Heart right ventricle (tissue), 16 donors: ENCODE measurements at places on chromosomes 6 and 20.

GRCh38 chr6:131083687-131084086 is 20.6 kb upstream of the EPB41L2 start:
- no peak for DNase-seq

GRCh38 chr20:23666189-23666588 is 22.6 kb downstream of the CST4 start:
- DNase-seq = no peak

- DNase-seq = no peak
Measured at GRCh38 chr6:157023958-157024357, 246.8 kb downstream of the ARID1B start.

- no peak for DNase-seq
Measured at GRCh38 chr6:158501360-158502262, 58.3 kb upstream of the TMEM181 start.

- DNase-seq = no peak
Measured at GRCh38 chr20:12729326-12729725, 279.4 kb upstream of the SPTLC3 start.

- DNase-seq = no peak
Measured at GRCh38 chr20:48490961-48491831, 336.6 kb downstream of the PREX1 start.

- no peak for DNase-seq
Measured at GRCh38 chr20:33753143-33753542, 21.3 kb downstream of the ZNF341 start.

DNA sequence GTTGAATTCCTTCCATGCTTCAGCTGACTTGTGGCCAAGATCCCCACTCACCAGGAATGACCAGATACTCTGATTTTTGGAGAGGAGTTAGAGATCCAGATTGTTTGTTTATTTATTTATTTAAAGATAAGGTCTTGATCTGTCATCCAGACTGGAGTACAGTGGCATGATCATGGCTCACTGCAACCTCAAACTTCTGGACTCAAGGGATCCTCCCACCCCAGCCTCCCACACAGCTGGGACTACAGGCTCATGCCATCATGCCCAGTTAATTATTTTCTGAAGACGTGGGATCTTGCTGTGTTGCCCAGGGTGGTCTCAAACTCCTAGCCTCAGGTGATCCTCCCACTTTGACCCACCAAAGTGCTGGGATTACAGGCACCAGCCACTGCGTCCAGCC is 4.1 kb upstream of the SPATA2 start:
- no peak for DNase-seq

GRCh38 chr6:133955582-133956415 is 2.8 kb downstream of the TBPL1 start:
- DNase-seq = no peak

GRCh38 chr6:99013145-99013544 is 65.4 kb upstream of the FBXL4 start:
- no peak for DNase-seq

- DNase-seq = no peak
Measured at GRCh38 chr6:138145402-138145801, 16.3 kb upstream of the ARFGEF3 start.

DNA sequence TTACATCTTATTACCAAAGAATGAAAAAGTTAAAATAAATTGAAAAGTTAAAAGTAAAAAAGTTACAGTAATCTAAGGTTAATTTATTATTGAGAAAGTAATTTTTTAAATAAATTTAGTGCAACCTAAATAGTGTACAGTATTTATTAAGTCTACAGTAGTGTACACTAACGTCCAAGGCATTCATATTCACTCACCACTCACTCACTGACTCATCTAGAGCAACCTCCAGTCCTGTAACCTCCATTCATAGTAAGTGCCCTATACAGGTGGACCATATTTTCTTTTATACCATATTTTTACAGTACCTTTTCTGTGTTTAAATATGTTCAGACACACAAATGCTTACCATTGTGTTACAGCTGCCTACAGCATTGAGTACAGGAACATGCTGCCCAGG is 624.7 kb upstream of the NOX3 start:
- no peak for DNase-seq

DNA sequence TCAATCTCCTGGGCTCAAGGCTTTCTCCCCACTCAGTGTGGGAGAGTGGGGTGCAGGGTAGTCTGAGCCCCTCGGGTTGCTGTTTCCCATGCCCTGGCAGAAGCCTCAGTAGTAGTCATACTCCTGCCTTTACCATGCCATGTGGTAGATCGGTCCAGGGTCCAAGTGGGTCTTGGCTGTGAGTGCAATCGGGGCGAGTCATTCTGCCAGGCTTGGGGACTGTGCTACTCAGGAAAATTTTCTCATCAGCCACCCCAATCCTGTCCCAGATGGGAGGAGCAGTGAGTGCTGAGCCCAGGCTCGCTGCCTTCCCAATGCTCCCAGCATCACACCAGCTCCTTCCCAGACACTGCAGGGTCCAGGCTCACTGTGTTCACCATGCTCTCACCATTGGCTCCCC is 10.7 kb upstream of the RAET1L start:
- no peak for DNase-seq

DNA sequence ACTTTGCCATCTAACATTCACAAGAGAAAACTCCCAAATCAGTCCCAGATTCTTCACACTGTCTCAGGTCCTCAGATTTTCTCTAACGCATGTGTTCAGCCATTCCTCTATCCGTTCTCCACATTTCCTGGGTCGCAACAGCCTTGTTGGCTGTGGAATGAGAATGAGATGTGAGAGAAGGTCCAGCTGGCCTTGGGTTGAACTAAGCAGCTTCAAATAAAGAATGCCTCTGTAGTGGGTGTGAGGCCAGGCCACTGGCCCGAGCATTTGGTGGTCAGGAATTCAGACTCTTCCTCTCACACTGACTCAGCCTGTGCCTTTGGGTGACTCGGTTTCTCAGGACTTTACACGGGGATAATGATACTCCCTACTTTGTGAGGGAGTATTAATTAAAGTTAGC is 73.8 kb upstream of the CCN6 start:
- DNase-seq = no peak

DNA sequence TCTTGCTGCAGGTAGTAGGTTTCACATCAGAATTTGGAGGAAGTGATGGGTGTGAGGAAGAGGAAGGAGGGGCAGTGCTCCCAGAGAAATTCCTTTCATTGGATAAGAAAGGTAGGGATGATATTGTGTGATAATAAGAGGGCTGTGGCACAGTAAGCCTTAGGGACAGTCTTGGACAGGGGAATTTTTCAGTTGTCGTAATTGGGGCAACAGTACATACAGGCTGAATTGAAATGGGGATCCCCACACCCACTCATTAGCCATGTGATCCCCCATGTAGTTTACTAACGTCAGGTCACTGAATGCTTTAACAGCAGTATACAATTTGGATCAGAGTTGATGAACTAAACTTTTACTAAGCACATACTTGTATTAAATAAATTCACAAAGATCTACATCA is 79.4 kb downstream of the FOXO3 start:
- DNase-seq = no peak

DNA sequence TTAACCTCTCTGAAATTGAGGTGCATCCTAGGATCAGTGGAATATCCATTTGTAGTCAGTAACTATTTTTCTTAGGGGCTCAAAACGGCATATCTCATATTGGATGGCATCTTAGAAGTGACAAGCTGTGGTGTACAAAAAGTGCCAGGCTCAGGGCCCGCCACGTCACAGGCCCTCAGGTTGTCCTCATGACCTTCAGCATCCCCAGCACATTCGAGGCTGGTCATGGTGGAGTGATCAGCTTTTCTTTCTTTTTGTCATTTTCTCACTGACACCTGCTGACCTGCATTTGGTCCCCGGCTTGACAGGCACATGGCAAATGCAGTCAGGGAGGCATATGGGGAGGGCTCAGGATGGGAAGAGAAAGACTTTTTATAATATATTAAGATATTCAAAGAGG is 7.1 kb upstream of the E2F1 start:
- no peak for DNase-seq

GRCh38 chr20:62499758-62500236 is 24.0 kb upstream of the GATA5 start:
- DNase-seq = no peak

DNA sequence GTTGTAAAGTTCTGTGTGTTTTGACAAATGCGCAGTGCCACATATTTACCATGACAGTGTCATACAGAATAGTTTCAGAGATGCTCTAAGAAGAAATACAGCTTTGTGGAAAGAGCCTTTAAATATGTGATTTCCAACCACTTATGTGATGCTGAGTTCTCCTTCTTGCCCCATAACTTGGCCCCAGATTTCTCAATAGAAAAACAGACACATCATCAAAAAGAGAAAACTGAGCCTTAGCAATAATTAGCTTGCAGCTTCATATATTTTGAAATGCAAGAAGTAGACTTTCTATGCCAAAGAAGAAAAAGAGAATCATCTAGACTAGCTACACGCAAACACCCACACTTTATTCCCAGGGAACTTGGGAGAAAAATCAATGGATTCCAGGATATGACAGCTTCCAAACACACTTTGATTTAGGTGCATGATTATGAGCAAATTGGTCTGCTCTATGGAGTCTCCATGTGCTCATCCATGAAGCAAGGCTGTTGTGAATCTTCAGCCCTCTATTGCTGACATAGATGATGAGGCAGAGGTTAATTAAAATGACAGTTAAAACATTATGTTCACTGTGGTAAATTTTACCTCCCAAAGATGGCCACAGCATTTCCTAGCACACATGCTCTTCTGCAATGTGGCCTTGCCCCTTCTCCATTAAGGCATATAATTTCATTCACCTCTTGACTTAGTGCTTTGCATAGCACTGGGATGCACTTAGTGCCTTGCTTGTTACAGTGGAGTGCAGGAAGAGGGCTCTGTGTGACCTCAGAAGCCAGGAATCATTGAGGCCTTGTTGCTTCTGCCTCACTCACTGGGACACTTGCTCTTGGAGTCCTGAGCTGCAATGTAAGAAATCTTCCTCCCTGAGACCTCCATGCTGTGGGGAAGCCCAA is 174.6 kb downstream of the SYNDIG1 start:
- DNase-seq = no peak

- DNase-seq = no peak
Measured at GRCh38 chr20:56285496-56285895, 37.0 kb downstream of the MC3R start.

DNA sequence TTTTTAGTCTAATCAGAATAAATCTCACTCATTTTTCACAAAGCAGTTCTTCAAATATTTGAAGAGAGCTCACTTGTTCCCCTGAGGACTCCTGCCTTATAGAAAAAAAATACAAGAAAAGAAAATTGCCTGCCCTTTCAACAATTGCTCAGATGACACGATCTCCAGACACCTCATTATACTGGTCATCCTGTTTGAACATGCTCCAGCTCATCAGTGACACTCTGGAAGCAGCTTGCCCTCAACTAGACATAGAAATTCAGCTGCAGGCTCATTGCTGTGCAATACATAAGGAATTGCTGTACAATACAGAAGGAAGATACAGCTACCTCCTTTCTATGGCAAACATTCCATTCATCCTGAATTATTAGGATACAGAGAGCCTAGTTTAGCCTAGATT is 73.1 kb downstream of the OPN5 start:
- DNase-seq = no peak

DNA sequence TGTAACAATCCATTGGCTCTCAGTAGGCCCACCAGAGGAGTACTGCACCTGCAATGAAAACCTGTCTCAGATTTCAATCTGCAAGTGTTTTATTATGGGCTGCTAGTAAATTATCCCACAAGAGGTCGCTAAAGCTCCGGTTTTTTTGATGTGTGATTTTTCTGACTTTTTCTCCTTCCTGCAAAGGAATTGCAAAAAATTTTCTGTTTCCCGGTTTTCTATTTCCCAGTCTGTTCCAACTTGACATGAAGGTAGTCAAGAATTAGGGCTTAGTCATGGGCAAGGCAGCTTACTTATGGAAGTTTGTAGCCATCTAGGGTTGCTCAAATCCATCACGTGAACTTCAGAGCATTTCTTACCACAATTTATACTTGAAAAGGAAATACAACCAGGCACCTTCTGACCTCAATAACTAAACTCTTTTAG is 38.5 kb upstream of the AHI1 start:
- peak; percentile 12 for DNase-seq

- DNase-seq = no peak
Measured at GRCh38 chr20:53413186-53413631, 180.4 kb downstream of the ZNF217 start.

DNA sequence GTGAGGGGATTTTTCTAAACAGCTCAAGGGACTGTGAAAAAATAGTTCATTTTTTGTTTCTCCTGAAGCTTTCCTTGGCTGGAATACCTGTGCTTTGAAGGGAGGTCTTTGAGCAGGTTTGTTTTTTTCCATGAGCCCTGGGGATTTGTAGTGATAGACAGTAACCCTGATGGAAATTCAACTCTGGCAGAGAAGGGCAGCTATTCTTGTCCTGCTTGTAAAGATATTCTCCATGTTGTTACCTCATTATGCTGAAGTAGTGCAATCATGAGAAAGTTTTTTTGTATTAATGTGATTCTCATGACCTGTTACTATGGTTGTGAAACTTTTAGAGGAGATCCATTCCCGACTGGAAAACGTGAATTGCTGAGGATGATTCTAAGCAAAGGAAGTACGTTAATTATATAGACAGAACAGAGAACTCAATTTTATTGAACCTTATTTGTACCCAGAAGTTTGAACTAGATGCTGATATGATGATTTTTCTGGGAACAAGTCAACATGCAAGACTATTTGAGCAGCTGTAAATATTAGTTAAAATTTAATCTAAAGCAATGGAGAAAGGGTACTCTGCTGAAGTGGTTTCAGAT is 12.5 kb downstream of the UTRN start:
- DNase-seq = no peak

GRCh38 chr6:170433163-170434116 is 119.7 kb downstream of the PSMB1 start:
- DNase-seq = no peak

- no peak for DNase-seq
Measured at GRCh38 chr20:50041246-50041873, 58.6 kb downstream of the SNAI1 start.

GRCh38 chr6:157380779-157381561 is at the start of gene ZDHHC14:
ZDHHC14 (plus strand) TSS chr6:157381190.
- DNase-seq = peak; percentile 90

- DNase-seq = peak; percentile 56
Measured at GRCh38 chr6:170290296-170291128, at the start of gene DLL1. DLL1 (minus strand) TSS chr6:170291078; CDS start chr6:170290139, 939 bp downstream.

DNA sequence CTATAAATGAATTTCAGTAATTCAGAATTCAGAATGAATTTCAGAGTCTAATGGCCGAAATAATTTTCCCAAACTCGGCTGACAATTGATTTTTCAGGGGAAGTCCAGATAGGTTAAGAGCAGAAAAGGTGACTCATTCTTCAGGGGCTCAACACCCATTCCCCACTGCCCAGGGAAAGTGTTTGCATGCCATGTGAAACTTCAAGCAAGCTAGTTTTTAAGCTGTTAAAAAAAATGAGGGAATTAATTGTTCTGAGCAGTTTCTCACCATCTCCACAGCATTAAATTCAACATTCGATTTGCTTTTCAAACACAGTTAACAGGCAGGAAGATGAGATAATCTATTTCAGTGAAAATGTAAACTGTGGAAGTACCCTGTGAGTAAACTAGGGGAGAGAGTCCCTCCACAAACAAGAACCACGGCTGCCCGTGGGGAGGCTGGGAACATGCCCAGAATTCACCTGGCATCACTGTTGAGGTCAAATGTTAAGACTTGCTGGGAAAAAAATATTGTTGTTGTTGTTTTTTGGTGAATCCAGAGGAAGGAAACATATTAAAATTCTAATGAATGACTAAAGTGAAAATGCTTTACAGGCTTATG is 650.8 kb upstream of the AGPAT4 start:
- DNase-seq = no peak

- DNase-seq = no peak
Measured at GRCh38 chr6:65646544-65646943, 60.5 kb downstream of the EYS start.

- no peak for DNase-seq
Measured at GRCh38 chr20:44707018-44707579, 8.1 kb upstream of the CCN5 start.
